ENCODE measurements at places on chromosomes 3 and 15.

- no peak for DNase-seq
These were observed 583.8 kb upstream of the ZNF717 start for GRCh38 chr3:76369170-76369569.

DNA sequence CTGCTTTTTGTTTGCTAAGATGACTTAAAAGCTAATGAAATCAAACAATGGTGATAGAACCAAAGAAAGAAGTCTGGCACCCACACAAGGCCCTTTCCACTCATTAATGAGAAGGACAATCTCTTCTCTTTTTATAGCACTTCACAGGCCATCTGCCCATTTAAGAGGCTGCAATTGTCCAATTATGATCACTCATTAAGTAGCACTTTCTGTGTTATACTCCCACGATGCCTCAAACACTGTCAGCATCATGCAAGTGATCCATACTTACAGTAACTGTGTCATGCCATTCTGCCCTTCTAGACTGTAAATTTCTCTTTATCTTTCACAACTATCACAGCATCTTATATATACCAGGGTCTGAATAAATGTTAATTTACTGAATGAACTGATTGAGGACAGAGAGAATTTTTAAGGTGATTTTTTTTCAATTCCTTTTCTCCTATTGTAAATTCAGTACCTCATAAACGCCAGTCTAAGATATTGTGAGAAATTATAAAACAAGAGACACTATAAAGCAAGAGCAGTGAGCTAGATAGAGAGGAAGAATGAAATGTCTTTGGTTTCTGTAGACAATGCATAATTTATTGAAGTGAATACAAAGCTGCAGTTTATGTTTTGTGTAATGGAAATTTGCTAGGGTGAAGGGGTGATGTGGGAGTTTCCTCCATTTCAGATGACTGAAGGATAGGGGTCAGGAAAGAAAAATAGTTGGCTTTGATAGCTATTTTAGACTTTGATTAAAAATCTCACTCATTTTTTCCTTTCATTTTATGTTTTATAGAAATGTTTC, 17.3 kb downstream of the CD200 start:
- DNase-seq: no peak

DNA sequence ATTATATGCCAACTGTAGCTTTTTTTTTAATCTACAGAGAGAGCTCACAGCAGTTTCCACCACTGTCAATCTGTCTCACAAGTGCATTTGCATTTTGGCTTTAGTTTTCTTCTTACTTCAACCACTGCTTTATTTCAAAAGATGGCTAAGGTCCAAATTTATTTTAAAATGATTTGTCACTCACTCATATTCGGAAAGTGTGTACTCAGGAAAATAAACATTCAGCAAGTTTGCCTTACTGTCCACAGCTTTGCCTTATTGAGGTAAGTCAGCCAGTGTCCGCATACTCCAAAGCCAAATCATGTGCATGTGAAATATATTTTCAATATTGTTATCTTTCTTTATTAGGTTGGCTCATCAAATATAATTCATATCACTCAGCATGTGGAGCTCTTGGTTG, 240.7 kb upstream of the ARHGEF26 start:
- DNase-seq: no peak

DNA sequence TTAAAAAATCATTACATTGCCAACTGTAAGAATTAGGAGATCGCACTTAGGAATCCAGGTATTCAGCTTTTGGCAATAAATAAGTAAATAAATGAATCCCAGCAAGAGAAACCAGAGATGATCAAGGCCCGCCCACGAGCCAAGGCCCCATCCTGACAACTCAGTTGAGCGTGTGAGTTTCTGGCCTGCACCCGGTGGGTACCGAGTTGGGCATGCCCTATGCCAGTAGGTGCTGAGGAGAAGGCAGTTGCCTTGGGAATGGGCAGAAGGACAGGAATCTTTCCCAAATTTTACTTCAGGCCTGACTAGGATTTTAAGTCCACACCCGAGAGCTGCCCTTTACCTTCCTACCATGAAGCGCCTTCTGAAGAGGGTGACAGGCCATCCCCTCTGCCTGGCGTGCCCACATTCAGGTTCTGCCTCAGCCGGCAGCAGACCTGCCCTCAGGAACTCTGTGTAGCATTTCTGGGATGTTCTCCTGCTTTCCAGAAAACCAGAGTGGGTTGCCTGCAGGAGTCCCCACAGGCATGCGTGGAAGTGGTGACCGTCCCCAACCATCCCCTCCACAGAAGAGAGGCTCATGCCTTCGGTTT, 99.3 kb upstream of the ALDH1A3 start:
- no peak for DNase-seq

DNA sequence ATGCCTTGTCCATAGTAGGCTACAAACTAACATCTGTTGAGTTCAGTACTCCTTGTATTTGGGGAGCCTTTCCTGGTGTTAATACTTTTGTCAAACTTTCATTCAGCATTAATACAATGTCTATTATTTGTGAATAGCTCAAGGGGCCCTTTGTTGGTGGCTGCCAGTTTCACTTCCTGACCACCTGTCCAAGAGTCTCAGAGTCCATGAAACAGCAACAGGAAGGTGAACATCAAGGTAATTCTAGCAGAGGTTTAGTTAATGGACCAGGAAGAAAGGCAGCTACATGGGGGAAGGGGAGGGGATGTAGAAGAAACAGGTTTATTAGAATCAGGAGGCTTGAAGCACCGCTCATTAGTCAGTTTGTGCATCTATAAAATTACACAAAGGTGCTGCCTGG, 386.9 kb downstream of the PDCD6IP start:
- no peak for DNase-seq

GRCh38 chr15:45958924-45959323, 324.1 kb downstream of the SQOR start:
- DNase-seq: no peak

DNA sequence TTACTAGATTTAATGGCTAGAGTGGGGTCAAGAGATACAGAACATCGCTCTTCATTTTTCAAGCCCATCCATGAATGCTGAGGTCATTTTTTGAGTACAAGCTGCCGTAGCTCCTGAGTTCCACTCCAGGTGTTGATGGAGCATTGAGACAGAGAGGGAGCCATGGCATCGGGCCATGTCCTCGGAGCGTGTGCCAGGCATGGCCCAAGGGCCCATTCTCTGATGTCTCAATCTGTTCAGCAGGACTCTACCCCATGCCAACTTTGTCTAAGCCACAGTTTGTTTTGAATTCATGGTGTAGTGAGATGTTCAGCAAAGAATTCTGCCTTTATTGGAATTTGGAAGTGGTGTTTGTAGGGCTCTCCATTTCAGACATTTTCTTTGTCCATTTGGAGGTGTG, 110.5 kb upstream of the ADAMTS9 start:
- no peak for DNase-seq

DNA sequence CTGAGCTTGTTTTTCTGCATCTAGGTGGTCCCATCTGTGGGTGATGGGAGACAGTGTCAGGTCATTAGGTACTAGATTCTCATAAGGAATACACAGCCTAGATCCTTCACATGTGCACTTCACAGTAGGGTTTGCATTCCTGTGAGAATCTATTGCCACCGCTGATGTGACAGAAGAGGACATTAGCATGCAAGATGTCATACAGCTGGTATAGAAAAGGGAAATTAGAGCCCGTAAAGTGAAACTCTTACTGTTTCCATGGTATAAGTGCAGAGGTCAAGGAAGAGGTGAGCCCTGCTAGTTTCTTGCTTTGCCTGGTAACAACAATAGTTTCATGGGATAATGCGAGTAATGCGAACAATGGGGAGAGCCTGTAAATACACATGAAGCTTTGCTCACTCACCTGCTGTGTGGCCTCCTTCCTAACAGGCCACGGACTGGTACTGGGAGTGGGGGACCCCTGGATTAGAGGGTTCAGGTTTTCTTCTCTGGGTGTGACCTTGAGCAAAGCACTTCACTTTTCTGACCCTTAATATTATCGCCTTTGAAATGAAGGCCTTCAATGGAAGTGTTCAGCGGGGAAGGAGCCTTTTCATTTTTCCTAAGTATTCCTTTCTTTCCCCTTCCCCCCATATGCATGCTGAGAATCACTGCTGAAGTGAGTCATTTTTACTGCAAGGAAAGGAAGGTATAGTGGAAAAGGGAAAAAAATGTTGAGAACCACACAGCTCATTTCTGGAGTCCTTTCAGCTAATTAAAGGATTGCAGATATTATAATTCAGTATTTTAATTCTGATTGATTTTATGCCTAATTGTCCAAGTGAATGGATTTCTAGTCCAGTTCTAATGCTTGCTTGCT, 286.4 kb downstream of the UBE2E2 start:
- no peak for DNase-seq

GRCh38 chr3:120875989-120876388, 32.0 kb upstream of the STXBP5L start:
- no peak for DNase-seq

- no peak for DNase-seq
These were observed 81.9 kb downstream of the SUCNR1 start for GRCh38 chr3:151955356-151955755.

GRCh38 chr3:61058836-61059235, 192.4 kb downstream of the FHIT start:
- no peak for DNase-seq

DNA sequence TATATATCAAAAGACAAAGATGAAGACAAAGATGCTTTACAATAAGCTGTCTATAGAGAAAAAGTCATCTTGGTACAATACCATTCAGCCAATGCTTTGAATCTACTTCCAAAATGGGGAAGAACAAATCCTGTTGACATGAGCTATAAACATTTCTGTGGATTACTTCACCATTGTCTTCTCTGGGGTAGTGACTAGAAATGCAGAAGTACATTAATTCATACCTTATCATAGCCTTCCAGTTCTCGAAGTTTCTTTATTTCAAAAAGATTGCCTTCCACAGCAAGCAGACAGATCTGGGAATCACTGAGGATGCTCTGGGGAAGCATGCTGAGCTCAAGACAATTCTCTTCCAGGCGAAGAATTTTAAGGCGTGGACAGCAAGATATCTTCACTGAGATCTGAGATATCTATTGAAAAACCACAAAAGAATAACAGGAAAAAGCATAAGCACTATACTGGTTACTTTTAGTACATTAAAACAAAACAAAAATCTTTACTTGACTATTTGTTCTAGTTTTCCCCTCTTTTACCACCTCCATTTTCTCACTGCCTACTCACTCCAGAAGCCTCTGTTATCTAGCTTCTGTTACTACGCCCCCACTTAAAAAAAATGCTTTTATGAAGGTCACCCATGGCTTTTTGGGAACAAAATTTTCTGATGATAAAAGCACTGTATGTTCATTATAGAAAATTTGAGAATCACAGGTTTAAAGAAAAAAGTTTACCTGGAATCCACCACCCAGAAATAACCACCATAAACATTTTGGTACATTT, 3.6 kb downstream of the LRRC57 start:
- DNase-seq: no peak

GRCh38 chr15:67130166-67130565, 64.8 kb downstream of the SMAD3 start:
- no peak for DNase-seq

GRCh38 chr3:82157952-82158351, 396.5 kb upstream of the GBE1 start:
- DNase-seq: no peak

Data from stimulated activated CD4-positive, alpha-beta T cell treated with anti-CD3 and anti-CD28 coated beads, Interleukin-12 subunit alpha, Interleukin-12 subunit beta, amount 100 ng/mL, for 24 hours (primary cell).